ENCODE measurements at places on chromosomes 7 and 10.

DNA sequence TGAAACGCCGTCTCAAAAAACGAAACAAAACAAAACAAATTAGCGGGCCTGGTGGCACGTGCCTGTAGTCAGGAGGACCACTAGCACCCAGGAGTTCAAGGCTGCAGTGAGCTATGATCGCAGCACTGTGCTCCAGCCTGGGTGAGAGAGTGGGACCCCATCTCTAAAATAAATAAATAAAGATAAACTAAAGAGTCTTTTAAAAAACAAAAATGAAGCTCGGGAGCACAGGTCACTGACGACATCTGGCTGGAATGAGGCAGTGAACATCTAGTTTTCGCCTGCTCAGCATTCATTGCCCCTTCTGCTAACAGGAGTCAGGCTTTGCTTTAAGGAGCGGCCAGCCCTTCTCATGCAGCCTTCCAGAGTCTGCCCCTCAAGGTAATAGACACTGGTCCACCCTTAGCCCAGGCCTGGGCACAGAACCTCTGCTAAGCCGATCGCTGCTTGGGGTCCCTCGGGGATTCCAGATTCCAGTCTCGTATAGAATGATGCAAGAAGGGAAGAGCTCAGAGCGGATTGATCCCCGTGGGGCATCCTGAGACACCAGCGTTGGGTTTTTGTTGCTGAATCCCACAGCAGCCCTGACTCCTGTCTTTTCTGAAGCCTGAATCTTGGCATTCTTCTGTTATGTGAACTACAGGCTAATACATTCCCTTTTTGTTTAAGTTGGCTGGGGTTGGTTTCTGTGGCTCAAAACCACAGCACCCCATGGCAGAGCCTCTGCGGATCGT is 14.2 kb upstream of the FOXK1 start:
- peak; percentile 18 for DNase-seq

DNA sequence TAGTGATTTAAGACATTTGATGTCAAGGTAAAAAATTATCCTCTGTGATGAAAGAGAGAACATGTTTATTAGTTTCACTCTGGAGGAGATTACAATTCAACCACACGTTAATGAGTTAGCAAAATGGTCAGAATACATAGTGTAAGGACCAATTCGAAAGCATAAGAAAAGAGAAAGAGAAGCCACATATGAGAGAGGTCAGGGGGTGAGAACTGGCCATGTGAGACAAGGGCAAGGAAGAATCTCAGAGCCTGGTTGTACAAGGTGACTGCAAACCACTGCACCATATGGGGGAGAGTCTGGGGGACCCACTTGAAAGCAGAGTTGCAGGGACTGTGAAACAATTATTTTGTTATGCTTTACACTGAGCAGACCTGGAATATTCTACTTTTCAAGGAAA is 27.7 kb upstream of the BET1 start:
- no peak for DNase-seq

- no peak for DNase-seq
Observed at GRCh38 chr7:158248816-158249215, 338.8 kb downstream of the PTPRN2 start.

- DNase-seq, result no peak
Observed at GRCh38 chr7:107931740-107932515, 40.9 kb downstream of the DLD start.

GRCh38 chr7:31688372-31688771 is 1.4 kb downstream of the PPP1R17 start:
- no peak for DNase-seq

GRCh38 chr7:90384433-90384832 is 18.8 kb upstream of the CLDN12 start:
- DNase-seq, result peak; percentile 56

DNA sequence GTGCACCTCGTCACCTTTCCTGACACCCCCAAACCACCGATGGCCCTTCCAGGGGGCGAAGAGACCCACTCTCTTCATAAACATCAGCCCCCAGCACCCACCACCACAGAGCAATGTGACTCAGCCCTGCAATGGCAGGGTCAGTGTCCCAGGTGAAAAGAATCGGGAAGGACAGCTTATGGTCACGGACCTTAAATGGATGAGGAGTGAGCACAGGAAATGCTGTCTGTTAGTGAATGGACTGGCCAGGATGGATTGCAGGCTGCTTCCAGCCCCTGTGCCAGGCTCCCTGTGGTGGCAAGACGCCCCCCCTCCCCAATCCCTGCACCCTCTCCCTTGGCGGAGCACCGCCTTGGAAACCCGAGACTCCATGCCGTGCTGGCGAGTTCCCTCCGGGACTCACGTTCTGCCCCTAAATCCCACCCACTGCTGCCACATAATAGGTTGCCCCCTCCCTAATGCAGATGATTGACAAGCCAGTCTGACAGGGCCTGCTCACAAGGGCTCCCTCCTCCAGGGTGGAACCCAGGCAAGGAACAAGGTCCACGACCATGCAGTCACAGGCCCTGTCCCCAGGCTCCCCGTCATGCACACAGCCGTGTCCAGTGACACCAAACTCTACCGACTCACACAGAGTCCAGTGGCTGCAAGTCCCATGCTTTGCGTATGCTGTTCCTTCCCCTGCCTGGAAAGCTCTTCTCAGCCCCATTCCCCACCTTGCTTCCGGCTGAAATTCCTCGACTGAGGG is 7.3 kb downstream of the ASB13 start:
- DNase-seq, result no peak

DNA sequence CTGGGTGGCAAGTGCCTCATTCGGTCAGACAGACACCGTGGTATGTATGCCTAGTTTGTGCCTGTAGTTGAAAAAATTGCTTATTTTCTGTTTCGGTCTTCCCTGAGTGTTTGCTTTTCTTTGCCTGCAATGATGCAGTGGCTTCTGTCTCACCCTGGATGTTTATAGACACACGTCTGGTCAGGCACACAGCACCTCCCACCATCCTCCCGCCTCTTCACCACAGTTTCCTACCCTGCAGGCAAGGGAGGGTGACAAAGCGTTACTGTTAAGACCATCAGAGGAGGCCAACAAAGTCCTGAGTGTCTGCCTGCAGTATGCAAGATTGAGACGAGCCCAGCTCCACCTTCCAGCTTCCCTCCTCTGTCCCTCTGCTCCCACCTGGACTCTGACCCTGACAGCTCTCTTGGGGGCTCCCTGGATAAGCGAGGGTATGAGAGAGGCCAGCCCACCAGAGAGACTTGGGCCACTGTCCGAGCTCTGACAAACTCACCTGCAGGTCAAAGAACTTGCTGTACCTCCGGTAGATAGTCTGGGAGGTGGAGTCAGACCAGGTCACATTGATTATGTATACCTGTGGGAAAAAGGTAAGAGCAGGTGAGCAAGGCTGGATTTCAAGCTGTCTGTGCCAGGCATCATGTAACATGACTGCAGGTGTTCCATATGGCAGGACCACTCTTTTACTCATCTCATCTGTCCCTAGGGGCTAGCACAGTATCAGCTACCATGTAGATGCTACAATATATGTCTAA is 54.4 kb downstream of the SH3PXD2A start:
- no peak for DNase-seq

GRCh38 chr10:124944982-124945381 is 3.1 kb downstream of the ZRANB1 start:
- peak; percentile 54 for DNase-seq

- DNase-seq, result no peak
Observed at GRCh38 chr7:42471573-42472174, 234.7 kb upstream of the GLI3 start.

- DNase-seq, result peak; percentile 2
Observed at GRCh38 chr7:69708857-69709256, 110.6 kb downstream of the AUTS2 start.

DNA sequence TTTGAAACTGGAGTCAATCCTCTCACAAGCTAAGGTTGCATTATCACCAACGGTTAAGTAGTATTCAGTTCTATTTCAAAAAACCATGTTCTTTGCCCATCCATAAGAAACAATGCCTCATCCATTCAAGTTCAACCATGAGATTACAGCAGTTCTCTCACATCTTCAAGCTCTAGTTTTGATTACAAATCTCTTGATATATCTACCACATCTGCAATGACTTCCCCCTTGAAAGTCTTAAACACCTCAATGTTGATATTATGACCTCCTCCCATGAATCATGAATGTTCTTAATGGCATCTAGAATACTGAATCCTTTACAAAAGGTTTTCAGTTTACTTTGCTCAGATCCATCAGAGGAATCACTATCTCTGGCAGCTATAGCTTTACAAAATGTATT is 81.8 kb downstream of the JMJD1C start:
- DNase-seq, result peak; percentile 21

GRCh38 chr7:50308532-50309385 is 4.2 kb downstream of the IKZF1 start:
- no peak for DNase-seq

DNA sequence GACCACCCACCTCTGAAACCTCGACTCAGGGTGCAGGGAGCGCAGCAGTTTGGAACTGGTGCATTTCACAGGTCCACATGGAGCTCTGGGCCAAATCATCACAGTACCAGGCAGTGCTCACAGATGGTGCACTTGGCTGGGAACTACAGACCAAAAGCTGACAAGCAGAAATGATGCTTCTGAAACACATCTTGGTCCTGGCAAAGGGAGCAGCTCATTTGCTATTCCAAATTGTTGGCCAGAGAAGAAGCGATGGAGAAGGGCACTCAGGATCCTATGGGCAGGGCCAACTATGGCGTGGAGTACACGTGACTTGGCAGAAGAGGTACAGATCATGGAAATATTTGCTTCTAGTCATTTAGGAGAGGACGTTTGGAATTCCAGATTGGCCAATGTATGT is 383.9 kb downstream of the CALN1 start:
- DNase-seq, result no peak

GRCh38 chr10:89798092-89798491 is 96.7 kb downstream of the KIF20B start:
- DNase-seq, result no peak

DNA sequence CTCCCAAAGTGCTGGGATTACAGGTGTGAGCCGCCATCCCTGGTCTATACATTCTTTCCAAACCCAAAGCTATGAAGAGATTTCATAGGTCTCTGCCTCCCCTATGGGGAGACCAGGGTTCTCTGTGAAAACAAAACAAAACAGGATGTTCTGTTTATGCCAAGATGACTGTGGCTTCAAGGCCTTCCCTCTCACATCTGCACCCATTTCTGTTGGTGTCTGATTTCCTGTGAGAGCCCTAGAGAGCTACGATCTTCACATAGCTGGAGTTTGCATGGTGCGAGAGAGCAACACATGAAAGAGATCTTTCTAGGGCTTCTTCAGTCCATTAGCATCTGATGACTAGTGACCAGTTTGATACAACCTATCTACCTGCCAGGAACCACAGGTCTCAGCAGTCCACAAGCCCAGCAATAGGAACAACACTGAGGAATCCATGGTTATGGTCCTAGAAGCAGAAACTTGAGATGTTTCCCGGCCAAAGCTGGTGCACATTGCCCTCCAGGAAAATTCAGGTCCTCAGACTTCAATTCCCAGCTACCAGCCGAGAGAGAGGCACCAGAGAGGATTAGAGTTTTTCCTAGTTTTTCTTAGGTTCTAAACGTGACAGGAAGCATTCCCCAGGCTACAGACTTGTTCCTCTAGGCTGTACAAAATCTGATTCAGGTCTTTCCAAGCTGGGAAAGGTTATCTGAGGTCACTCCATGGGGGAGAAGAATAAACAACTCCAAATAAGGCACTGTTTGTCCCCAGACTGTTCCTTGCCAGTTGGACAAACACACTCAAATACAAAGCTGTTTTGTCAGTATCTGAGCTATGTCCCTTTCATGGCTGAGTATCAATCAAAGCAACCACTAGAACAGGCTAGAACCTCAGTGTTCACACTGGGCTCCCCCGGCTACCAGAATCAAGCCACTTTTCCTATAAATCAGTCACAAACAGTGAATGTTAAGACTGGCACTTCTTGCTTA is 259.7 kb downstream of the CALN1 start:
- no peak for DNase-seq

DNA sequence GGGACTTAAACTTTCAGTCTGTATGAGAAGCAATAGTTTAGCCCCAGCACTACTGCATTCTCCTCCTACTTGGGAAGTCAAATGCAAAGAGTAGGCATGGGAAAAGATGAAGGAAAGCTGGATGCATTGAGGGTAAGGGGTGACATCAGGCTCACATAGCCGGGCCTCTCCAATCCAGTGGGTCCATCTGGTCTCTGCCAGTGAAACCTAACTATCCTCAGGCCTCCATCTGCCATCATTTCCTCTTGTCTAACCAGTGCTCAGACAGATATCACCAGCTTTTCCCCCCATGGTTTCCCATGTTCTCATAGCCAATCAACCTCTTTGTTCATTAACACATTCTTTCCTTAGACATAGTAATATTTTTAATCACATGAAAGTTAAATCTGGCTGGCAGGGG is 118.3 kb downstream of the DGKI start:
- no peak for DNase-seq

GRCh38 chr10:51667678-51668335 is 31.6 kb downstream of the CSTF2T start:
- DNase-seq, result peak; percentile 18

GRCh38 chr7:152521420-152522337 is 85.9 kb upstream of the KMT2C start:
- no peak for DNase-seq

- peak; percentile 28 for DNase-seq
Observed at GRCh38 chr10:92181575-92181974, 109.3 kb downstream of the CPEB3 start.

DNA sequence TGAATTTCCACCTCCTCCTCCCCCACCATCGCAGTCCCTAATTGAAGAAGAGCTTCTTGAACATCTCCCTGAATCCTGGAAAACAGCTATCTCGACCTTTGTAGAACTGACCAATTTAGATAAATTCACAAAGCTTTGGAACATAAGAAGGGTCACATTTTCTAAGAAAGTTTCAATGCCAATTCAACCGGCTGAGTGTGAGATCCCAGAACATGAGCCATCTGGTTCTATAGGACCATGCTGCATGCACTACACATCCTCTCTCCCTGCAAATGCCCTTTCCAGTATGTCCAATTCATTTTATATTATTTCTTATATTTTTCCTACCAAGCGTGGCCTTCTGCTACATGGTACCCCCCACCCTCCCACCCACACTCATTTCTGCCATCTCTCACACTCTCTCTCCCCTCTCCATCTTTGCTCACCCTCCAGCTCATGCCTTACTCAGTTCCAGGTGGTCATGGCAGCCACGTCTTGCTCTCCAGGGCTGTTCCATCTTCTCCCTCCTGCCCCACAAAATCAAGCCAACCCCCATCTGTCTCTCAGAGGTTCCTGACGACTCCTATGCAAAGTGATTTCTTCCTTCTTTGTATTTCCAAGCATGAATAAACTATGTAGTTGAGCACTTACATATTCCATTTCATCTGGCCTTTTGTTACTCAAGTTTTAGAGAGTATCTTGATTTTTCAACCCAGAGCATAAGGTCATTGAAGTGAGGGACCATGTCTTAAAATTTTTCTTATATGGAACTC is 19.3 kb downstream of the FRMD4A start:
- DNase-seq, result no peak

GRCh38 chr7:46933596-46933995 is 648.3 kb downstream of the TNS3 start:
- peak; percentile 47 for DNase-seq

- DNase-seq, result peak; percentile 91
Observed at GRCh38 chr10:88154596-88155250, 291.3 kb downstream of the PTEN start.

- DNase-seq, result no peak
Observed at GRCh38 chr7:105353752-105354328, 34.9 kb downstream of the SRPK2 start.

All from foreskin fibroblast (primary cell).